Ovary (tissue), 10 donors: ENCODE measurements at places on chromosomes 12 and 14. TPM values are rescaled to one million over a fixed set of nuclear protein-coding genes. Genes with fewer than 3 reads are reported as not detected.

Gene AKAP5
- 0.83 TPM for polyA plus RNA-seq

Gene DPY19L2
- polyA plus RNA-seq: 14.2 TPM

DNA sequence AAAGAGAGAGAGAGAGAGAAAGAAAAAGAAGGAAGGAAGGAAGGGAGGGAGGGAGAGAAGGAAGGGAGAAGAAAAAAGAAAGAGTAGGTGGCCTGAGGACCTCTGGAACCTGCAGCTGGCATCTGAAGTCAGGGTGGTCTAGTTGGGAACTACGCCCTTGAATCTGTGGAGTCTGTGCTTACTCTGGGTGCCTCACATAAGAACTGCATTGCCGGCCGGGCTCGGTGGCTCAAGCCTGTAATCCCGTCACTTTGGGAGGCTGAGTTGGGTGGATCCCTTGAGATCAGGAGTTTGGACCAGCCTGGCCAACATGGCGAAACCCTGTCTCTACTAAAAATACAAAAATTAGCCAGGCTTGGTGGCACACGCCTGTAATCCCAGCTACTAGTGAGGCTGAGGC, 10.0 kb upstream of the NRDE2 start:
- no peak for DNase-seq

- DNase-seq: no peak
Observed at GRCh38 chr14:93977790-93978581, 1.6 kb upstream of the ASB2 start.

DNA sequence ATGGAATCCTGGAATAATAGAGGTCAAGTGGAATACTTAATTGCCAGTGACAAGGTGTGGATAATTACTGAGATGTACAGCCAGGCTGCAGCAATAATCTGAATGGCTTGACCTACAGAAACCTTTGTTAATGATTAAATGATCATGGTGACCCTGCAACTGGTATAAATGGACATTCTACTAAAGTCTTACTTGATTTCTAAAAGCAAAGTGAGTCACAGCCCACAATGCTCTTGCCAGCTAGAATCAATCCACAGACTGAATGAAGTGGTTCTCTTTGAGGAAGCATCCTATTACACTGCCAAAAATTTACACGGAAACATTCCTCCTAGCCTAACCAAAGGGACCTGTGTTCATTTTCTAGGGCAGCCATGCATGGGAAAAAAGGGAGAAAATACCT, 518.5 kb downstream of the SOX5 start:
- no peak for DNase-seq

- no peak for DNase-seq
Observed at GRCh38 chr12:79023784-79024183, 159.2 kb downstream of the SYT1 start.

- no peak for DNase-seq
Observed at GRCh38 chr12:31008241-31008761, 65.4 kb upstream of the DDX11 start.

DNA sequence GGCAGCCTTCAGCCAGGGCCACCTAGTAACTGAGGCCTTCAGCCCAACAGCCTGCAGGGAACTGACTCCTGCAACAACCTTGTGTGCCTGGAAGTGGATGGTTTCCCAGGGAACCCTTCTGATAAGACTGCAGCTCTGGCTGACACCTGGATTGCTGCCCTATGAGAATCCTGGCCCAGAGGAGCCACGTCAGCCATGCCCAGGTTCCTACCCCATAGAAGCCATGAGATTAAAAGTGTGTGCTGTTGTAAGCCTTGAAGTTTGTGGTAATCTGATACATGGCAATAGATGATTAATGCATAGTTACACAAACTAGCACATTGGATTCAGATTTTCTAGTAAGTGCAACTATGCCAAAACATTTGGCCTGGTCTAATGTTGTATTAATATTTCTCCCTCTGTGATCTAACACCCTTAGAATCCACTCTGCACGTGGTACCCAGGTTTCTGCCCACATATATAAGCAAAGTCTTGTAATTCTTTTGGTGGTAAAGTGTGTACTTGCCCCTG, 64.8 kb upstream of the BEGAIN start:
- DNase-seq: no peak

DNA sequence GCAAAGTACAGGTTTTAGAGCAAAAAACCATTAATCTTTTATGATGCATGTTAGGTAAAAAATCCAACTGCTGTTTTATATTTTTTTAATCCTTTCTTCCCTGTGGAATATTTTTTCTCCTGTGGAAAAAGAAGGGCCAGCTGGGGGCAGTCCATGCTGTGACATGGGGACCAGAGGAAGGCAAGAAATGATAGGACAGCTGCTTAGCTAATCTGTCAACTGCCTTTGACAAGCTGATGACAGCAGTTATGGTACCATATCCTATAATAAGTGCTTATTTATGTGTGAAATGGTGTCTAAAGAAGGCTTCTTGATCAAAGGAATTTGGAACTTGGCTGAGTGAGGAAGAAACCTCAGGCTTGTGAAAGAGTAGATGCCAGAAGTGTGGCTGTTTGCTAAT, 452.4 kb upstream of the NOVA1 start:
- DNase-seq: no peak

GRCh38 chr12:76417116-76417515, 68.9 kb upstream of the BBS10 start:
- DNase-seq: no peak

- no peak for DNase-seq
Observed at GRCh38 chr12:31234955-31235867, 90.7 kb downstream of the SINHCAF start.

GRCh38 chr12:75568393-75568792, 57.0 kb upstream of the KRR1 start:
- no peak for DNase-seq

DNA sequence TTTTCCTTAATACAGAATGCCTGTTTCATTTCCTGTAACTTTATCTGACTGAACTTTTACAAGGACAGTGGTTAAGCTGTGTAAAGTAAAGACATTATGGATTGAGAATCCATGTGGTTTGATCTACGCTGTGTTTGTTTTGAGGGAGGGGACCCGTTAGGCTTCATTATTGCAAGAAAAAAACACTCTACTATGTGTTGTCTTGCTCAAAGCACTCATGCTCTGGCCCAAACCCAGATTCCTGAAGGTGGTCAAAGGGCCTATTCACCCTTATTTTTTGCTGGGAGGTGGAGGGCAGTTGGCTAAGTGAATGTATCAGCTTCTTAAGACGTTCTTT, 11.9 kb downstream of the RNF10 start:
- DNase-seq: no peak
